Stimulated activated naive CD8-positive, alpha-beta T cell treated with anti-CD3 and anti-CD28 coated beads, Interleukin-15, Interleukin-2, amounts not matched to agents 100 U/mL and 50 U/mL, for 24 hours (primary cell): ENCODE measurements at places on chromosomes 4 and X.

DNA sequence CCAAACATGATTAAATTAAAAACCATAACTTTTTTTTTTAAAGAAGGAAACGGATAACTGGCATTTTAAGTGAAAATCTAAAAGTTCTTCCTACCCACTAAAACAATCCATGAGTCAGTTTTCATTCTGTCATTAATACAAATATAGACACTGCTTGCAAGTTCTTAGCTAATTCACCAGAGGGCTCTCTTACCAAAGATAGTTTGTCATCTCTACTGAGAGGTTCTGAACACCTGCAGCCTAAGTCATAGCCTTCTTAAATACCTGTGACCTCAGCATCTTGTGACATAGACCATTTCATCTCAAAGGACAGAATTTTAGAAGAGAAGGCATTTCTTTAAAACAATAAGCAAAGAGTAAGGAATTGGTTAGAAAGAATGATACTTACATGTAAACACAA lies 65.3 kb upstream of the FAM120C start:
- no peak for DNase-seq

DNA sequence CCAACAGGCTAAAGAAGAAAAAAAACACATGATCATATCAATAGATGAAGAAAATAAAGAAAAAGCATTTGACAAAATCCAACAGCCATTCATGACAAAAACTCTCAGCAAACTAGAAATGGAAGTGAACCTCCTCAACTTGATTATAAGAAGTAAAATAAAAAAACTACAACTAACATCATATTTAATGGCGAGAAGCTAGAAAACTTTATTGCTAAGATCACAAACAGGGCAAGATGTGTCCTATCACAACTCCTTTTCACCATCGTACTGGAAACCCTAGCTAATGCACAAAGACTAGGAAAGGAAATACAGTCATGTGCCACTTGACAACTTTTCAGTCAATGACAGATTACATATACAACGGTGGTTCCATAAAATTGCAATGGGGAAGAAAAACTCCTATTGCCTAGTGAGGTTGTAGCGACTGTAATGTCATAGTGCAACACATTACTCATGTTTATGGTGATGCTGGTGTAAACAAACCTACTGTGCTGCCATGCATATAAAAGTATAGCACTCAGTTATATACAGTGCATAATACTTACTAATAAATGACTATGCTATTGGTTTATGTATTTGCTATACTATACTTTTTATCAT lies 12.1 kb upstream of the MANBA start:
- DNase-seq: no peak

- no peak for DNase-seq
These were observed 78.1 kb upstream of the SHOX start for GRCh38 chrX:552496-552895.

DNA sequence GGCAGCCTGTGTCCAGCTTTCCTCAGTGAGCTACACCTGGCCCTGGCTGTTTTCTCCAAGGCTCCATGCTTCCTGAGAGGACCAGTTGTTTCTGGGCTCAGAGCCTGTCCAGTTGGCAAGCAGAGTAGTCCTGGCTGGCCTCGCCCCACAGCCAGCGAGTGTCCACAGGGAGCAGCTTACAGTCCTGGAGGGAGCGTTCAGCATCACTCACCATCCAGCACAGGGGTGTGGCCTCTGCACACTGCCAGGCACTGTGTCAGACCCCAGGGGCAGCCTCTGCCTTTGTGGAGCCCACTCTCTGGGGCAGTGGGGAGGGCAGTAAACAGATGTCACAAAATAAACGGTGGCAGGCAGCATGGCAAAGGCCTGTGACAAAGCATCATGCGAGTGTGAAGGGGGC lies 23.9 kb downstream of the EVC start:
- DNase-seq: no peak

DNA sequence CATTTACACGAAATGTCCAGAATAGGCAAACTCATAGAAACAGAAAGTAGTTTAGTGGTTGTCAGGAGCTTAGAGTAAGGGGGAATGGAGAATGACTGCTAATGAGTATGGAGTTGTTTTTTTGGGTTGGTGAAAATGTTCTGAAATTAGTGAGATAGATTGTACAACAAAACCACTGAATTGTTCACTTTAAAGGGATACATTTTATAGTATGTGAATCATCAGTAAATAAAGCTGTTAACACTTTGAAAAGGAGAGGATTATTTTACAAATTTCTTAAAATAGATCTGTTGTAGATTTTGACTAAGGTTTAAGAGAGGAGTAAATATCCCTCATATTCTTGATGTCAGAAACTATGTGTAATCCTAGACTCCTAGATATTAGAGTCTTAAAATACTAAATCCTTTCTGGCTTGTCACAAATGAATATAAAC lies 82.7 kb downstream of the RAPGEF2 start:
- DNase-seq: no peak

DNA sequence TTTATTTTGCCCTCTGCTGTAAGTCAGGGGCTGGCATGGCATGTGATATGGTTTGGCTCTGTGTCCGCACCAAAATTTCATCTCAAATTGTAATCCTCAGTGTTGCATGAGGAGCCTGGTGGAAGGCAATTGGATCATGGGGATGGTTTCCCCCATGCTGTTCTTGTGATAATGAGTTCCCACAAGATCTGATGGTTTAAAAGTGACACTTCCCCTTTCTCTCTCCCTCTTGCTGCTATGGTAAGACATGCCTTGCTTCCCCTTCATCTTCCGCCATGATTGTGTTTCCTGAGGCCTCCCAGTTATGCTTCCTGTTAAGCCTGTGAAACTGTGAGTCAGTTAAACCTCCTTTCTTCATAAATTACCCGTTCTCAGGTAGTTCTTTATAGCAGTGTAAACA lies 72.0 kb upstream of the MSX1 start:
- no peak for DNase-seq

DNA sequence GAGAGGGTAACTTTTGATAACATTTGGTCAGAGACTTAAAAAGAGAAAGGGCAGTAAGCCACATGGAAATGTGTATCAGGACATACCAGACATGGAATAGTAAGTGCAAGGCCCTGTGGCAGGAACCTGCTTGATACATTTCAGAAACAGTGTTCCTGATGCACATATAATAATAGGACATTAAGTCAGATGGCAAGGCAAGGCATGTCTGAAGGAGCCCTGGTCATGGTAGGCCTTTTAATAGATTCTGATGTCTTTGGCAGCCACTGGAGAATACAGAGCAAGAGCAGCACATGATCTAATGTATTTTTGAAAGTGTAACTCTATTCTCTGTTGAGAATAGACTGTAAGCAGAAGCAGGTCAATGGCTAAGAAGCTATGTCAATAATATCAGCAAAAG lies 279.7 kb downstream of the CAMK2D start:
- DNase-seq: no peak

DNA sequence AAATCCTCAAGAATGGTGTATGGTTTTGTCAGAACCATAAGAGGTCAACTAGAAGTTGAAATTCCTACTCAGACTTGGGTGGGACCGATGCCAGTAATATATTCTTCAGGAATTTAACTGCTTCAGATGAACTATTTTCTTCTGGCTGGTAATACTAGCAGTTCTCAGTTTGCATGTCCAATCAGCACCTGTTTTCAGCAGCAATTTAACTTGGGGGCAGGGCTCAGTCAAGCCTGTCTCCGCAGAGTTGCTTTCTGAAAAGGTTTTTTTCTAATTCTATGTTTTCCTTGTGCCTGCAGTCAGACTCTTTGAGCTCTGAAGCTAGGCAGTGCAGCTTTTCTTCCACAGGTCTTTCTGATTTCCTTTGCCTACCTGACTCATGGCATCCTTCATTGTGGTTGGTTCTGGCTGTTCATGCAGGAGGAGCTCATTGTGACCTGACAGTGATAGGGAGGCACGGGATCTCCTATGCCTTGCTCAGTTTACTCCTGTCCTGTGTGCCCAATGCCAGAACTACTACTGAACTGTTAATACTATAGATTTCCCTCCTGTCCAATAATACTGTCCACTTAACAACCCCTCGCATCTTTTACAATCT lies 17.3 kb upstream of the FMR1 start:
- no peak for DNase-seq

DNA sequence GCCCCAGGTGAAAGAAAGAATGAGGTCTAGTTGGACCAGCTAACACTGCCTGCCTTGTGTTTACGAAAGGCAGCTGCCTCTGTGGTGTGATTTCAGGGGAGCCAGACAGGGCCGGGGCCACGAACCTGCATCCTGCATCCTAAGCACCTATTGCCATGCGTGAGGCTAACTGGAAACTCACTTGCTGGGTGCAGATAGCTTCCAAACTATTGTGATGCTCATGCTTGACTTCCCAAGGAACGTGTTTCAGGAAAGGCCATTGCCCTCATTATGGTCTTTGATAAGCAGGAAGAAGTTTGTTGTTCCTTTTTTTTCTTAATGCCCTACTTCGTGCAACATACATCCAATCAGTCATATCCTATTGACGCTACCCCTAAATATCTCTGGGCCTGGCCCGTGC lies 2.3 kb upstream of the IRF2 start:
- peak; percentile 32 for DNase-seq

GRCh38 chrX:24703185-24703494 lies 9.4 kb downstream of the POLA1 start:
- no peak for DNase-seq

- no peak for DNase-seq
These were observed 17.7 kb downstream of the IL15 start for GRCh38 chr4:141654098-141654497.

DNA sequence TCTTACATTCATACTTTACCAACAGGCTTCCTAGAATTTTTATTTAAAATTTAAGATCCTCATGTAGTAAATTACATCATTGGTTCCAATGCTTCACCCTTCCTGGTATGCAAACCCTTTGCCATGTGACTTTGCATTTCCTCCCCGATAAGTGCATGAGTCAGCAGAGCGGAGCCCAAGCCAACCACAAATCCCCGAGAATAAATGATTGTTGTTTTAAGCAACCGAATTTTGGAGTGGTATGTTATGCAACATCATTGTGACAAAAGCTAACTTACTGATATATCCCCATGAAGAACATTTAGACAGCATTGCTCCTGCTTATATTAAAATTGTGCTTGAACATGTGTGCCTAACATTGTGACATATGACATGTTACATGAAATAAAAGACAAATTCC lies 199.4 kb upstream of the DDX53 start:
- DNase-seq: no peak

DNA sequence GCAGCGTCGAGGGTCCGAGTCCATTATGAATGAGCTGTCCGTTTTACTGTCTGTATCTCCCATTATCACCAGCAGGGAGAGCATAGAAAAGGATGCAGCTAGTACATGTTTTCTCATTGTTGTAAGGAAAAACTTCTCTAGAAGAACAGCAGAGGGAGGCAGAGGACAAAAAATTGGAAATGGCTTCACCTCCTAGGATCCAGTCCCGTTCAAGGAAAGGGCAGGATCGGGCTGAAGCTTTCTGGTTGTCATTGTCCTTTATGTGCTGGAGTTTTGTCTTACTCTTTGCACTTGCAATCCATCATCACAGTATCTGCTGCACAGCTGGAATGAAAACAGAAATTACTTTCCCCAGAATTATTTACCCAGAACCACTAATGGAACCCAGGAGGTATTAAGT lies 14.7 kb downstream of the NDP start:
- no peak for DNase-seq

DNA sequence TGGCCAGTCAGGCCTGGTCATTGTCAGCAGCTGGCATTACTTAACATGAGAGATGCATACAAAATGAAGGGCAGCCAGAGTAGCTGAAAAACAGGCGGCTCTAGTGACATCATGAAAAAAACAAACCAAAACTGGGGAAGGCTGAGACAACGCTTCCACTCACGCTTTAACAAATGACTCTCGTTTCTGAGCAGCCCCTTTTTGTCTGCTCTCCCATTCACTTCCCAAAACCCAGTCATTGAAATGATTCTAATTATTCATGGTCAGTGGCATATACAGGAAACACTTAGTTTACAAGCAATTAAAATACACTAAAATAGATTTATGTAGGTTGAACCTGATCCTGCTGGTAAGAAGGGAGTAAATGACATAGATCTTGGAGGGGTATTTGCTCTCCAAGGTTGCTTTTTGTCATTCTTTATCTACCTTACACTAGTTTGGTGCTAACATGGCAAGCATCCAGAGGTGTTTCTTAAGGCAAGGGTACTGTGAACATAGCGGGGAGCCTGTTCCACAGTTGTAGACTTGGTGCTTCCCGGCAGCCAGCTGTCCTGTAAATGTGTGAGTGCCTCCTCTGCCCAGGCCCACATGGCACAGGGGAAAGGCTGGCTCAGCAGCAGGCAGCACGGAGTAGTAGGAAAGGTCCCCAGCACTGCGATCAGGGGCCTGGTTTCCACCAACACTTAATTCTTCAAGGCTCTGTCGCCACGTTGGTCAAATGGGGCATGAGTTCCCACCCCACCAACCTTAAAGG lies 61.2 kb upstream of the CITED1 start:
- DNase-seq: no peak

DNA sequence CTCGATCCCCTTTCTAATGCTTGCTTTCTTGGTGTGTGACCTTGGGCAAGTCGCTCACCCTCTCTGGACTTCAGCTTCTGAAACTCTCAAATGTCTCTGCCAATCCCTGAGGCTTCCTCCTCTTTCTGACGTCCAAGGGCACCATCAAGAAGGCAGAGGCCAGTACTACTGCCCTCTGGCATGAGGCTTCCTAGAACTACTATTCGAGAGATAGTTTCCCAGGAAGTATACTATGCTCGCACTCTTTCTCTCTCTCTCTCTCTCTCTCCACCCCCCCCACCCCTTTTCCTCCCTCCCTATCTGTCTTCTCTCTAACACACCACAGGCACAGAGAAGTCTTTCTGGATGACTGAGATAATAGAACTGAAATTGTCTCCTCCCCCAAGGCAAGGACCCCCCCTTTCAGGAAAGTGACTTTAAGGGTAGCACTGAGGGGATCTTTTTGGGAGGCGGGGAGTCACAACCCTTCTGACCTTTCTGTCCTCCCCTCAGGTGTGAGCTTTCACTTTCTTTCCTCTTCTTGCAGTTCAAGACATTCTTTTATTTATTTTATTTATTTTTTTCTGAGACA lies 20.0 kb upstream of the BCOR start:
- no peak for DNase-seq

- DNase-seq: no peak
These were observed 788.6 kb downstream of the GLUD2 start for GRCh38 chrX:121836000-121836399.

DNA sequence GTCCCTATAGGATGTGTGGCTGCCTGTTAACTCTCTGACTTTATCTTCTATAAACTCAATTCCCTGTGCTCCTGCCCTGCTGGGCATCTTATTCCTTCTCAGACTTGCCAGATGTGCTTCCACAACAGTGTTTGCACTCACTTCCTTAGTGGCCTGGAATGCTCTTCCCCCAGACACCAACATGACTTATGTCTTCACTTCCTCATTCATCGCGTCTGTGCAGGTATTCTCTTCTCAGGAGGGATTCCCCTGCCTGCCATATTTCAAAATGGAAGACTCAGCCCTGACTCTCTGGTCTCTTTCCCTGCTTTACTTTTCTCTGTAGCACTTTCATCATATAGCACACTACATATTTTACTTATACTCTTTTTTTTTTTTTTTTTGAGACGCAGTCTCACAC lies 344.0 kb downstream of the CENPC start:
- DNase-seq: no peak

- DNase-seq: no peak
These were observed 58.1 kb upstream of the HOPX start for GRCh38 chr4:56739066-56739777.
